ENCODE measurements at places on chromosomes 6 and 20.

- DNase-seq, result no peak
Measured at GRCh38 chr6:107110200-107110599, 5.1 kb downstream of the BEND3 start.

DNA sequence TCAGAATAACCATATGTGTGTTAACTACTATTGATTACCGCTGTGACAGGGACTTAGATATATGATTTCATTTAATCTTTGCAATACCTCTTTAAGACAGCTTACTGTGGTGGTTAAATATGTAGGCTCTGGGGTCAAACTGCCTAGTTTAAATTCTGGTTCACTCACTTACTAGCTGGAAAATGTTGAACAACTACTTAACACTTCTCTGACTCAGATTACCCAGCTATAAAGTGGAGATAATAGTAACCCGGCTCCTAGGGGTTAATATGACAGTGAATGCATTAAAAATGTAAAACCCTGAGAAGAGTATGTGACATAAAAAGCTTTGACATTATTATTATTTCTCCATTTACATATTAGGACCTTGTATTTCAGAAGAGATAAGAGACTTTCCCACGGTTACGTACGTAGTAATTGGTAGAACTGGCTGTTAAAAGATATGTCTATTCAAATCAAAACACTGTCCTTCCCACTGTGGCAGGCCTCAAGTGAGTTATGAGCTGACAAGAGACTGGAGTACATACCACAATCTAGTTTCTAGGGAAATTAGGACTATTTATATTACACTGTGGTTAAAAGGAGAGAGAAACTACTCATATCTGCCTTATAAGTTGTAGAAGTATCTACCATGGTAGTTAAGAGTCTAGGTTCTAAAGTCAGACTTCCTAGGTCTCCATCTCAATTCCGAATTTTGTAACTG lies 4.4 kb upstream of the PLCB1 start:
- no peak for DNase-seq

DNA sequence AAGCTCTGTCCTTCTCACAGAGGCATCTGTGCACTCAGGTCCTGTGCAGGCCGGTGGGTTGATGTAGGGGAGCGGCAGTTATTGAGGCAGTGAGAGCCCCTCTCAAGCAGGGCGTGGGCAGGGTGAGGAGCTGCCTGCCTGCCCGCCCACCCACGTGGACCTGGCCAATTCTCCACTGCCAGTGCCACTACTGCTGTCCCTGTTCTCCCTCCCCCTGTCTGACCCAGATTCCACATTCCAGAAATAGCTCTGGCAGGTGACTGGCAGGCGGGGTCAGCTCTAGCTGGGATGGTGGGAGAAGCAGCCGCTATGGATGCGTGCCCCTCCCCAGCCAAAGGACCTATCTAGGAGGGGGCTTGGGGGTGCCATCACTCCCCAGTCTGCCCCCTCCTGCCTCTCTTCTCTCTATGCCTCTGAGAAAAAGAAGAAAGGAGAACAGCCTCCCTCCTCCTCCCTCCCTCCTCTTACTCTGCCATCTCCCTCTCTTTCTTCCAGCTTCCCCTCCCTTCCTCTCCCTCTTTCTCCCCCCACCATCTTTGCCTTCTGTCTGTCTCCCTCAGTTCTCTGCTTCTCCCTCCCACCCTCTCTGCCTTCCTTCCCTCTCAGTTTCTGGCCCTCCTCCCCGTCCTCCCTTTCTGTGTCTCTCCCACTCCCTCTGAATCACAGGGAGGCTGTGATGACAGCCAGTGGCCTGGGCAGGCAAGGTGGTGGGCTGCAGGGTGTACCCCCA lies 86.5 kb upstream of the MYL9 start:
- no peak for DNase-seq

GRCh38 chr20:23627501-23627900 lies 10.3 kb downstream of the CST3 start:
- no peak for DNase-seq

DNA sequence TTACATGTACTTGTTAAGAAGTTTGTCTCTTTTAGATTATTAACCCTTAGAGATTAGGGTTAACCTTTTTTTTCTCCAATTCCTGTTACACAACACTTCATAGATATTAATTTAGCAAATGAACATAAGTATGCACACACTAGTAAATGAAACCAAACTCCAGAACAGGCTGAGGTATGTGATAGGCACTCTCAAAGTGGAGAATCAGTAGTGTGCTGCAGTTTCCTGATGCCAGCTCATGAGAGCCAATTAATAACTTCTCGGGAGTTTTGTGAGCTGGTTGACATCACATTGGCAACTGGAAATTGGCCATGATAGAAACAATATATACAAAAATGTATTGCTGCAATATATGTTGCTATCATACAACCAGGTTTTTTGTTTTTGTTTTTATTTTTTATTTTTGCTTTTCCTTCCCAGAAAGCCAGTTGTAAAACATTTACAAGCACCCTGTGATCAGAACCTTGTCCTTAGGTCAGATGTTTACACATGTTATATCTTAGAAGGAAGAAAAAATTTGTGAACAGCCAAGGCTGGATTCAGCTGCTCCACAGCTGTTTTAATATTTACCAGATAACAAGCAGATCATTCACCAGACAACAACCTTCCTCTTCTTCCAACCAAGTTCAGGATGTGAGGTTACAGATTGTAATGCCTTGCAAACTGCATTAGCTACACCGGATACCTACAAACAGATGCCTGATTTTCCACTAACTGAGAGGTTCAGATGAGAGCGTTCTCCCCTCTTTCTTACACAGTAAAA lies 42.4 kb upstream of the ECHDC1 start:
- no peak for DNase-seq

GRCh38 chr20:30921286-30922071 lies 336.0 kb upstream of the DEFB115 start:
- DNase-seq, result no peak

- DNase-seq, result no peak
Measured at GRCh38 chr20:15076785-15077184, 739.4 kb upstream of the FLRT3 start.

DNA sequence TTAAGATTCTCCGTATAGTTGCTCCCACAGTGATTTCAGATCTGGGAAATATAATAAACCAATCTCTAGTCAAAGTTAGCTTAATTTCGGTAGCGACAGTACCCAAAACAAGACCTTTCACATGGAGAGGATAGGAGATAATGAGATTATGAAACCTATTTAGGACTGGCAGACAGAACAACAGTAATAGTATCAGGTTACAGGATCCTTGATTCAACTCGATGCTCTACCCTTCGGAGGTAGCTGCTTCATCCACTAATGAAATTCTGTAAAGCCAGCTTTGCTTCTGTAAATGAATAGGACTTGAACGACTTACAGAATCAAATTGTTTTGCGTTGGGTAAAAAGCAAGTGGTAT lies 534 bp upstream of the AKIRIN2 start:
- no peak for DNase-seq

GRCh38 chr20:47670913-47671312 lies 114.4 kb downstream of the SULF2 start:
- no peak for DNase-seq

- DNase-seq, result no peak
Measured at GRCh38 chr20:21936720-21937380, 231.4 kb downstream of the PAX1 start.

DNA sequence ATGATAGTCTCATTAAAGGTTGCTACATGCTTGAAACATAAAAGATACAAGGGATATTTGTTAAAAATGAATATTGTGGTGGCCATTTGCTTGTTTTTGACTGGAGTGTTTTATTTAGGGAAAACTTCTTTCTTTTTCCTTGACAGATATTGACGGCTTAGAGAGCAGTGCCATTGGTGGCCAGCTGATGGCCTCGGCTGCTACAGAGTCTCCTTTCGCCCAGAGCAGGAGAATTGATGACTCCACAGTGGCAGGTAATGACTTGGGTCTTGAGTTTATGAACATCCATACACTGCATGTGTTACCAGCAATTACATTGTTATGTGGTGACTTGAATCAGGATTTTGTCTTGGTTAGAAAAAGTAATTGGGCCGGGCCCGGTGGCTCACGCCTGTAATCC lies 67.5 kb upstream of the PBOV1 start:
- DNase-seq, result no peak

DNA sequence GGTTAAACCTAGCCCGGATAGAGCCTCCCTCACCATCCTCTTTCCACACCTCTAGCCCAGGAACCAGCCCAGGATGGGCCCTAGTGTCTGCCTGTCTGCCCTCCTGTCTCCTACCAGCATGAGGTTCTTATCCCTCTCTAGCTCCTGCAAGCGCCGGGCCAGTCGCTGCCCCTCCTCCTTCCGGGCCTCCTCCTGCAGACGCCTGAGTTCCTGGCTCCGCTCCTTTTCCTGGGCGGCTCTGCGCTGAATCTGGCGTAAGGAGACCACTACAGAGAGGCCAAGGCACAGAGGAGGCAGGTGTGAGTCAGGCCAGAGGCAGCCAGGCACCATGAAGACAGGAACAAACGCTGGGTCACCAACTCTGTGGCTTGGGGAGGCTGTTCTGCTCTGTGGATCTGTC lies 4.3 kb upstream of the PSORS1C2 start:
- no peak for DNase-seq

DNA sequence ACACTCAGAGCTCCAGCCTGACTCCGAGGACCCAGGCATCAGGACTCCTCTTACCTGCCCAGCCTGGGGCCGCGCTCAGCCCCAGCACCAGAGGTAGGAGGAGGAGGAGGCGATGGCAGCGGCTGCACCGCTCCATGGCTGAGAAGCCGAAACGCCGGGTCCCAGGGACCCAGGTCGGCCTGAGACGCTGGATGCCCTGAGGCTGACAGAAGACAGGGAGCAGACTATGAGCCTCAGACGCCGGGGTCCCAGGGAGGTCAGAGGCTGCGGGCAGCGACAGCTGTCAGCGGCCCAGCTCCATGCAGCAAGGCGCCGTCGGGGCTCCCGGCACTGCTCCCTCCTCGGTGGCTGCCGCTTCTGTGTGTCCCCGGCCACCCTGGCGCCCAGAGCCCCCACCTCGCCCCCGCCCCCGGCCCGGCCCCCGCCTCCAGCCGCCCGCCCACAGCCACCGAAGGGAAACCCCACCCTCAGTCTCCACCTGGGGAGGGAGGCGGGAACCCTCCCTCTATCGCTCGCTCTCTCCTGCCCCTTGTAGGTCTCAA lies at the start of gene COL11A2:
Gene COL11A2, minus strand, starts transcription at position 363 of the 542 bp plus-strand sequence. Its CDS starts 227 bp downstream, at position 136.
- no peak for DNase-seq

Data from NCI-H1417 treated with DMSO at 0.1 percent for 48 hours (cell line).